ENCODE measurements at places on chromosomes 1 and 21.

- DNase-seq = no peak
Observed at GRCh38 chr1:76425201-76426145, 350.9 kb downstream of the ST6GALNAC3 start.

- DNase-seq = no peak
Observed at GRCh38 chr1:227472772-227473171, 90.6 kb upstream of the ZNF678 start.

DNA sequence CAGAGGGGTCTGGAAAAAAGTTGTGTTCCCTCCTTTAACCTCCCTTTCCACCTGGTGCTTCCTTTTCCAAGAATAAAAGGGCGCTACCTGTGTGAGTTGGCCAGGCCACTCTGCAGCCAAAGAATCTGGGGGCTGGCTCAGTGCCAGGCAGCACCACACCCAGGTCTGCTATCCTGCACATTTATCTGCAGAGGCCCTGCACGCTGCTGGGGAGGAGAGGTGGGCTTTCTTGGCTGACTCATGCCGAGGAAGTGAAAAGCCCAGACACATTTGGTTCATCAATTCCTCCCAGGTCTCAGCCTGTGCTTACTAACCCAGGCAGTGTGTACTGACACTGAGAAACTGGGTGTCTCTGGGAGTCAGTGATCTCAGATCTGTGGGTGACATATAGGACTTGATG is 79.8 kb upstream of the F3 start:
- DNase-seq = no peak

DNA sequence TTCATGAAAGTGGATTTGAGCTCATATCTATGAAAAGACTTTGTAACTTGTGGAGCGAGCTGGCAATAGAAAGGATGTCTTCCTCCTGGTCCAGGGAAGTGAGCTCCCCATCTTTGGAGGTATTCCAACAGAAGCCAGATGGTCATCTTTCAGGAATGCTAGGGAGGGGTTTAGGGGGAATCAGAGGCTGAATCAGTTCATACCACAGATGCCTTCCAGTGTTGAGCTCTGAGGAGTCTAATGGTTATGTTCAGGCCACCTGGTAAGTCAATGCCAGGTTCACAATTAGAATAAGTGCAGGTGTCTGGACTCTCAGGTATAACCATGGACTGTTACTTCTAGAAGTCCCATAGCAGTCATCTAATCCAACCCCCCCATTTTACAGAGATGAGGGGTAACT is 119.1 kb downstream of the ACTL8 start:
- no peak for DNase-seq

GRCh38 chr1:232597721-232598120 is 32.2 kb downstream of the SIPA1L2 start:
- no peak for DNase-seq

- DNase-seq = peak; percentile 50
Observed at GRCh38 chr1:6205849-6206519, at the start of gene RNF207. Gene RNF207 (plus strand): TSS chr1:6206119. CDS start chr1:6206536, 417 bp downstream.

GRCh38 chr1:217524787-217525520 is 105.9 kb downstream of the GPATCH2 start:
- DNase-seq = no peak

GRCh38 chr1:200435200-200435780 is 25.5 kb upstream of the ZNF281 start:
- no peak for DNase-seq

DNA sequence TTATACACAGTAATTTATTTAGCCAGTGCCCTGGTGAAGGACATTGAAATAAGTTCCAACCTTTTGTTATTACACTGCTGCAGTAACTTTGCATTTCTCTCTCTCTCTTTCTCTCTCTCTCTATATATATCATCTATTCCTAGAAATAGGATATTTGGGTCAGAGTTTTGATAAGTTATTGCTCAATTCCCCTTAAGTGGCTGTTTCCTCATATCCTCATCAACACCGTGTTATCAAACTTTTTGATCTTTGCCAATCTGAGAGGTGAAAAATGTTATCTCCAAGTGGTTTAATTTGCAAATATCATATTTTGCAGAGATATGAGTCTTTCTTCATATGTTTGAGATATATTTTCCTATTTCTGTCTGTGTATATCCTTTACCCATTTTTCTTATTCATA is 1.6 kb upstream of the SRSF4 start:
- no peak for DNase-seq

DNA sequence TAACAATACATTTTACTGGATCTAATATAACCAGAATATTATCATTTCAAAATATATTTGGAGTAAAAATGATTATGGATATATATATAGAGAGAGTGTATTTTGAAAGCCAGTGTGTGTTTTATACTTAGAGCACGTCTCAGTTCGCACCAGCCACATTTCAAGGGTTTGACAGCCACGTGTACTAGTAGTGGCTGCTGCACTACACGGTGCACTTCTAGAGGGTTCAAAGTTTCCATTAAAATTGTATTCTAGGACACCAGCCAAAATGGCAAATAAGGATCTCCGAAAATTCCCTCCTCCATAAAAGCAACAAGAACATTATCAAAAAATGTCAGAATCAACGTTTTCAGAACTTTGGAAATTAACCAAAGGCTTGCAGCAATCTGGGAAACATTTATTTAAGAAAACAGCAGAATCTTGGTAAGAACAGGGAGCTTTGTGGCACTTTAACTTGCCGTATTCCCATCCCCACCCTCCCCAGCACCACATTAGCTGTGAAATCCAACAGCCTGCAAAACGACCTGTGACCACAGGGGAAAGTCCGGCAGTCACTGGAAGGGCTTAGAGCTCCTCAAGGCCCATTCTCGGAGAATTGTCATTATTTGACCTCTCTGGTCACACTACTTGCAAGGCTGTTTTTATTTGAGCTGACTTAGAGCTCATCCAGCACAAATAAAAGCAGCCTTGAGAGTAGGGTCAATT is 33.5 kb upstream of the MRPS6 start:
- no peak for DNase-seq

- DNase-seq = no peak
Observed at GRCh38 chr1:171788696-171789095, 7.2 kb downstream of the METTL13 start.

GRCh38 chr21:17784180-17784598 is 35.0 kb downstream of the C21orf91 start:
- DNase-seq = no peak

DNA sequence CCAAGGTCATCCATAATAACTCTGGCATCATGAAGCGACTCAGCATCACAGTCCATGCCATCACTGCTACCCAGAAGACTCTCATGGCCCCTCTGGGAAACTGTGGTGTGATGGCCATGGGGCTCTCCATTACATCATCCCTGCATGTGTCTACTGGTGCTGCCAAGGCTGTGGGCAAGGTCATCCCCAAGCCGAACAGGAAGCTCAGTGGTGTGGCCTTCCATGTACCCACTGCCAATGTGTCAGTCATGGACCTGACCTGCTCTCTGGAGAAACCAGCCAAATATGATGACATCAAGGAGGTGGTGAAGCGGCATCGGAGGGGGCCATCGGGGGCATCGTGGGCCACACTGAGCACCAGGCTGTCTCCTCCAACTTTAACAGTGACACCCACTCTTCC is 65.1 kb upstream of the ARHGAP29 start:
- DNase-seq = no peak

GRCh38 chr1:219882096-219882495 is 46.3 kb downstream of the SLC30A10 start:
- DNase-seq = no peak

GRCh38 chr1:181062836-181063428 is 25.6 kb upstream of the IER5 start:
- no peak for DNase-seq

- DNase-seq = no peak
Observed at GRCh38 chr1:198116069-198116468, 40.7 kb upstream of the NEK7 start.

- no peak for DNase-seq
Observed at GRCh38 chr1:29396438-29397255, 160.3 kb downstream of the PTPRU start.

GRCh38 chr21:15592271-15592860 is 137.4 kb upstream of the USP25 start:
- no peak for DNase-seq

GRCh38 chr1:178684111-178684510 is 40.9 kb upstream of the RALGPS2 start:
- no peak for DNase-seq

- DNase-seq = no peak
Observed at GRCh38 chr1:166233750-166234366, 67.1 kb upstream of the FAM78B start.

DNA sequence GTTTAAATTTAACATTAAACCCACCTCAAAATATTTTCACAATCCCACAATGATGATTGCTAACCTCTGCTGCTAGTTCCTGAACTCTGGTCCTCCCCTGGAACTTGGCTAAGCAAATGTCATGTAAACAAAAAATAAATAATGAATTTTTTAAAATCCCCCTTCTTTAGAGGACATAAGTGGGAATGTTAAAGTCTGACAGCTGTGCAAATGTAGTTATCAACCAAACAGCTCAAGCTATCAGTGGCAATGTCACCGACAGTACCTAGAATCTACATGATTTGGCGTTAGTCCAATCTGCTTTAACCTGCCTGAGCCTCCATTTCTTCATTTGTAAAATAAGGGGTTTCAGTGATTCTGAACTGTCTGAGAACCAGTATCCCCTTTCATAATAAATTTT is 67.7 kb downstream of the GDAP2 start:
- no peak for DNase-seq

DNA sequence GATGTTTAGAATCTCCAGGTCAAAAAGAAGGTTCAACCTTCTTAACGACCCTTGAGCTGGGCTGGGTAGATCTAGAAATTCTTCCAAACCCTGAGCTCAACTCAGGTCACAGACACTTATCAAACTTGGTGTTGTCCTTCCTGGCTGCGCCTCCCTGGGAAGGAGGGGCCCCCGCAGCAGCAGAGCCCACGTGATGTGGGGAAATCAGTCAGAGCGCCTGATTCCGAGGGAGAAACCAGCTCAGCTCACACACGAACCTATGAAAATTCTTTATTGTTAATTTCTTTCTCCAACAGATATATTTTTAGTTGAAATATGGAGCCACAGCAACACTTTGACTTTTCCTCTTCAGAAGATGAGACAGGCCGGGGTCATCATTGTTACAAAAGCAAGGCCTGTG is 24.3 kb upstream of the CLSTN1 start:
- DNase-seq = no peak

DNA sequence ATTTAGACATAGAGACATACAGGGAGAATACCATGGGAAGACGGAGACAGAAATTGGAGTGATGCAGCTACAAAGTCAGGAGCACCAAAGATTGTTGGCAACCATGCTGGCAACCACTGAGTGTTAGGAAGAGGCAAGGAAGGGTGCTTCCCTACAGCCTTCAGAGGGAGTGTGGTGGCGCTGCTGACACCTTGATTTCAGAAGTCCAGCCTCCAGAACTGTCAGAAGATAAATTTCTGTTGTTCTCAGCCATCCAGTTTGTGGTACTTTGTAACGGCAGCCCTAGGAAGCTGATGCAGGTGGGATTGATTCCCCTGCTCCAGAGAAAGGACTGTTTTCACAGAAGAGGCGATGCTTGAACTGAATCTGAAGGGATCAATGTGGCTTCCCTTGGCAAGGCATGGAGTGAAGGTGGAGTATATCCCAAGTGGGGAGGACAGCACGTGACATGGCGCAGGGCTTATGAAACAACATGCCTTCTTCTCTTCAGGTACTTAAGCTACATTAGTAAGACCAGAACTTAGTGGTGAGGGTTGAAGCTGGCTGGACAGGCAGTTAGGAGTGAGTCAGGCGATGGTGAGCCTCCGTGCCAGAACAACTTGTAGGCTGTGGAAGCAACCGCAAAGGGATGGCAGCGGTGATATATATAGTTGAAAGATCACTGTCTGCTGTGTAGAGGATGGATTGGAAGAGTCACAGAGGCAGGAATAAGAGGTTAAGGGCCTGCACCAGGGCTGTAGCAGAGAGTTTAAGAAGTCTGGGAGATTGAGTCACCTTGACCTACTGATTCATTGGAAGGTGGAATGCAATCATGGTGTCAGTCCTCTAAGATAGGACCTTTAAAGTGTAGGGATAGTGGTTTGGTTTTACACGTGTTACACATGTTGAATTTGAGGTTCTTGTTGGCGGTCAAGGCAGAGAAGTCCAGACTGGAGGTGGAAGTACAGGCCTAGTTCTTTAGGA is 2.1 kb downstream of the LEPR start:
- DNase-seq = no peak

DNA sequence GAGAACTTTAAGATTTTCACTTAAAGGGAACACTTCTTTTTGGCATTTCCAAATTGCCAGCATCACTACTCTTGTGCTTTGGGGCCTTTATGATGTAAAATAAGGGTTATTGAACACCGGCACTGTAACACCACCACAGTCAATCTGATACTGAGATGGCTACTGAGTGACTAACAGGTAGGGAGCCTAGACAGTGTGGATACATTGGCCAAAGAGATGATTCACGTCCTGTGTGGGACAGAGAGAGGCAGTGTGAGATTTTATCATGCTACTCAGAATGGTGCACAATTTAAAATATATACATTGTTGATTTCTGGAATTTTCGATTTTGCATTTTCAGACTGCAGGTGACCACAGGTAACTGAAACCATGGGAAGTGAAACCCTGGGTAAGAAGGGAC is 261.6 kb downstream of the SPATA17 start:
- no peak for DNase-seq

- no peak for DNase-seq
Observed at GRCh38 chr1:41533016-41533730, 48.7 kb upstream of the EDN2 start.

- DNase-seq = no peak
Observed at GRCh38 chr1:62597281-62597680, at the start of gene ANGPTL3. Gene ANGPTL3 (plus strand): TSS chr1:62597520. CDS start chr1:62597567, 47 bp downstream.

DNA sequence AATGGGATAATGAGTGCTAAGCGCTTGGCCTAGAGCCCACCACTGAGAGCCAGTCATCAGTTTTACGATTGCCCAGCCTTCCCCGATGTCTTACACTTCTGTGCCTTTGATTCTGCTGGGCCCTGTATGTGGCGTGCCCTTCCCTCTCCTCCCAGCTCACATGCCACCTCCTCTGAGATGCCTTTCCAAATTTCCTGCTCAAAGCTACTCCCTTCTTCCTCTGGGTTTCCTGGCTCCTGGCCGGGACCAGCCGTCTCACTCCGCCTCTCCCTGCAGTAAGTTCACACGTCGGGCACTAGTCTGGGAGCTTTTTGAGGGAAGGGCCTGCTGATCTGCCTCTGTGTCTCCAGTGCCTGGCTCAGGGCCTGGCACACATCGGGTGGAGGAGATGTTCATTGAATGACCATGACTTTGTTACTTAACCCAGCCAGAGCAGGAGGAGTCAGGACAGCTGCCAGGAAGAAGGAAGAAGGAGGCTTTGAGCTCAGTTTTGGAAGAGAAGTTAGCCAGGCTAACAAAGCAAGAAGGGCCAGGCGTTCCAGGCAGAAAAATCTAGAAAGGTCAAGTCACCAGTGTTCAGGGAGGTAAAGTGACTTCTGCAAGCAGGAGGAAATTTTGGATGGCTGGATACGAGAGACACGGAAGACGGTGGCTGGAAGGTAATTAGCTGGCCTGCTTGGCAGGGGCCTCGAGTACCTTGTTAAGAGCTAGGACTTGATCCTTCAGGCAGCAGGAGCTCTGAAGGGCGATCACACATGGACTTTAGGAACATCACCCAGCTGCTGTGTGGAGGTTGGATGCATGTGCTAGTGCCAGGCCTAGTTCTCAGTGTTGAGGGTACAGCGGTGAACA is 63.6 kb downstream of the EPHB2 start:
- no peak for DNase-seq

Measured in stimulated activated CD4-positive, alpha-beta T cell treated with anti-CD3 and anti-CD28 coated beads, Interleukin-1b, Interleukin-23, amount 100 ng/mL, for 1 hour (primary cell).